CD4-positive, alpha-beta T cell (primary cell): ENCODE measurements at places on chromosomes 13 and 19.

DNA sequence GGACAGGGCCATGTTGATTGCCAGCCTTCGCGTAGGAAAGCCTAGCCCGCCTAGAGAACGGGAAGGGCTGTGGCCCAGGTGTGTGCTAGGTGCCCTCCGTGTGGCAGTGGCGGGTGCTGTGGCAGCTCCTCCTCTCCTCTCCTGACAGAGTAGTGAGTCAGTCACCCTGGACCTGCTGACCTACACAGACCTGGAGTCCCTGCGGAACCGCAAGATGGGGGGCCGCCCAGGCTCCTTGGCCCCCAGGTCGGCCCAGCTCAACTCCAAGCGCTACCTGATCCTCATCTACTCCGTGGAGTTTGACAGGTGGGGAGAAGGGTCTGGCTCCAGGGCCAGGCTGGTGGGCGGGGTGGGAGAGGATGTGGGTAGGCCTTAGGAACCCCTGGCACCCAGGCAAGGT is 11.1 kb downstream of the CCDC61 start:
- H3K4me3 ChIP-seq, result no peak overlapping the region
- H3K27ac ChIP-seq, result no peak overlapping the region
- no peak for DNase-seq
- H3K4me1 ChIP-seq, result peaks cover 5% of the 10 kb centered on the region
- H3K27me3 ChIP-seq, result no peaks in the 10 kb centered on the region

- no peak overlapping the region for H3K4me3 ChIP-seq
- H3K27ac ChIP-seq, result no peak overlapping the region
- H3K27me3 ChIP-seq, result no peaks in the 10 kb centered on the region
- no peak for DNase-seq
Observed at GRCh38 chr13:87792878-87793277, 121.7 kb downstream of the SLITRK5 start.

DNA sequence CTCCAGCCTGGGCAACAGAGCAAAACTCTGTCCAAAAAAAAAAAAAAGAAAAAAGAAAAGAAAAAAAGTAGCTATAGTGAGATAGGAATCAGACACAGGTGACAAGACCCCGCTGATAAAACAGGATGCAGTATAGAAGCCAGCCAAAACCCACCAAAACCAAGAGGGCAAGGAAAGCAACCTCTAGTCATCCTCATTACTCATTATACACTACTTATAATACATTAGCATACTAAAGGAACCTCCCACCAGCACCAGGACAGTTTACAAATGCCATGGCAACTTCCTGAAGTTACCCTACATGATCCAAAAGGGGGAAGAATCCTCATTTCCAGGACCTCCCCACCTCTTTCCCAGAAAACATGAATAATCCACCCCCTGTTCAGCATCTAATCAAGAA is 35.6 kb upstream of the UBL3 start:
- H3K36me3 ChIP-seq, result no peaks in the 10 kb centered on the region
- H3K27ac ChIP-seq, result no peak overlapping the region
- H3K4me3 ChIP-seq, result no peak overlapping the region
- DNase-seq, result no peak
- no peaks in the 10 kb centered on the region for H3K27me3 ChIP-seq

DNA sequence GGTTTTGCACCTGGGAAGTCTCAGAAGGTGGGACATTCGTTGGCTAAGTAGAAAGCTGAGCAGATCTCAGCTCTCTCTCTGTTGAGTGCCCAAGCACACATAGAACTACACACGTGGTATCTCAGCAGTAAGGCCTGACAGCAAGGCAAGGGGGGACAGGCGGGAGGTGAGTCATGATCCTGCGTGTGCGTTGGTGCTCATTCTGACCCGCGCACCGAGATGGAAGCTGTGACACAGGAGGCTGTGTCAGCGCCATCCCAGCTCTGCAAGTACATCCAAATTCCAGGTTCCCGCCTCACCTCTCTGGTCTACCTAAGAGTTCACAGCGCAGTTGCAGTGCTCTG is 135.7 kb downstream of the USP12 start:
- DNase-seq, result no peak
- H3K27ac ChIP-seq, result no peak overlapping the region
- H3K4me3 ChIP-seq, result no peak overlapping the region

DNA sequence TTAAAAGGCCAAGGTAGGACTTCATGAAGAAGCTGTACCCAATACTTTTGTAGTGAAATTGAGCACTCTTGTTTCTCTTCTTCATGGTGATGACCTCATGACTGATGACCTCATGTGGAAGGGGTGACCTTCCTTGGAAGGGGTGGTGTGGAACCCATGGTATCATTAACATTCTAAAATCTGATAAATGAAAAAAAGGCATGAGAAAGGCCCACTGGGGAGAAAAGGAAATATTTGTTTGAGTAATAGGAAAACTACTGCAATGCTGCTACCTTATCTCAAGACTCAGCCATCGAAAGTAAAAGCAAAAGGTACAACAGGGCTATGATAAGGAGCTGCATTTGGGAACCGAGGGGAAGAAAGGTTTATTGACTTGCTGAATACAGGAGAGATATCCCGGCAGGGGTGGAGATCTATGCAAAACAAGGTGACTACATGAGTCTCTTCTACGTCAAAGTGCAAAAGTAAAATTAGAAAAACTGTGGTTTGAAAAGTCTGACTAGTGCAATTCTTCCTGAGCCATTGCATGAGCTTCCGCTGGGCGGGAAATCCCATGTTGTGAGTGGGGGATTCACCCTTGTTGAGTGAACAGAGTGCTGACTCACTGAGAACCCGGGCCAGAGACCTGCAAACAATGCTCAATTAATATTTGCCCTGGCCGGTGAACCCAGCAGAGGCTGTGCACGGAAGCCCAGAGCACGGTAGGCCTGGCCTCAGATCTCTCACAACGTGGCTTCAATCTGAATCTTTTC is 138.9 kb upstream of the RFC3 start:
- peaks cover 17% of the 10 kb centered on the region for H3K4me1 ChIP-seq
- no peaks in the 10 kb centered on the region for H3K36me3 ChIP-seq
- peak overlapping the region; percentile 47 for H3K4me3 ChIP-seq
- H3K27ac ChIP-seq, result no peak overlapping the region
- no peaks in the 10 kb centered on the region for H3K27me3 ChIP-seq

DNA sequence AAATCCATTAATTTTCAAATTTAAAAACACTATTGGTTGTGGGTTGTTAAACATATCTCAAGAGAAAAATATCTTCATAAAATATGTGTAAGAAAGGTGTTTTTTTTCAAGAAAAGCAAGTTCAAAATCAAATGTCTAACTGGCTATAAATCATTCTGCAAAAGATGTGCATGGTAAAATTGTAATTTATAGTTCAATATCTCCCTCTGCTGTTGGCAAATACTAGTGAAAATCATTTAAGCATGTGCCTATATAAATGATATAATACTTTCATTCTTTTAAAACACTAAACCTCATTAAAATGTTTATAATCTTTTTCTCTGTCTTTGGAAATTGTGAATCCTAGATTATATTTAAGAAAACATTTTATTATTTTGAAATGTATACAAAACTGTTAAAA is 17.2 kb upstream of the SLITRK6 start:
- H3K4me1 ChIP-seq, result no peaks in the 10 kb centered on the region
- H3K36me3 ChIP-seq, result no peaks in the 10 kb centered on the region
- H3K27ac ChIP-seq, result no peak overlapping the region
- H3K4me3 ChIP-seq, result no peak overlapping the region
- no peak for DNase-seq

DNA sequence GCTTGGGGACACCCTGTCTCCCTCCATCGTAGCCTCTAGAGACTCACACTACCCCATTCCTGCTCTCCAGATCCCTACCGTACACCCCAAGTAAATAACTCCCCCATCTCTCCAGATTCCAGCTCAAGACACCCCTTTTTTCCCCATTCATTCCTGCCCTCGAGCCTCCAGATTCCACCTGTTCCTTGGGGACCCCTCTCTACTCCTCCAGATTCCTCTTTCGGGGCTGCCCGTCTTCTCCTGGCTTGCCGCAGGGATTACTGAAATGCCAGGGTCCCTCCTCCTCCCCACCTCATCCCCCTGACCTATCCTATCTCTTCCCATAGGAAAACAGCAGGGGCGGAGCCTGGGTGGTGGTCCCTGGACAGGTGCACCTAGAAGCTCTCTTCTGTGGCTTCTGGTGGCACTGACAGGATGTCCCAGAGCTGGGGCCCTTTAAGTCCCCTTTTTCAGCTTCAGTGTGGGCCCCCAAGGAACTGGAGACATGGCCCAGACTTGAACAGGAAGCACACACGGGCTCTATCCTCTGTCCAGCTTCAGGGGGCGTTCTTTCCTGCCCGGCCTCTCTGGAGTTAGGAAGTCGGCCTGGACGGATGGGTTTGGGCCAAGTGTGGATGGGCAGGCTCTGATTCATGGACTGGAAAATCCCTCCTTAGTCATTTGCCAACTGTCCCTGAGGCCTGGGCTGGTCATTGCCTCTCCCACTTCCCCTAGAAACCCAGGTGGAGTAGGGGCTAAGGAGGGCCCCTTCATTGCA is 1.2 kb downstream of the ZSWIM4 start:
- DNase-seq, result no peak
- no peaks in the 10 kb centered on the region for H3K36me3 ChIP-seq
- no peak overlapping the region for H3K27ac ChIP-seq

DNA sequence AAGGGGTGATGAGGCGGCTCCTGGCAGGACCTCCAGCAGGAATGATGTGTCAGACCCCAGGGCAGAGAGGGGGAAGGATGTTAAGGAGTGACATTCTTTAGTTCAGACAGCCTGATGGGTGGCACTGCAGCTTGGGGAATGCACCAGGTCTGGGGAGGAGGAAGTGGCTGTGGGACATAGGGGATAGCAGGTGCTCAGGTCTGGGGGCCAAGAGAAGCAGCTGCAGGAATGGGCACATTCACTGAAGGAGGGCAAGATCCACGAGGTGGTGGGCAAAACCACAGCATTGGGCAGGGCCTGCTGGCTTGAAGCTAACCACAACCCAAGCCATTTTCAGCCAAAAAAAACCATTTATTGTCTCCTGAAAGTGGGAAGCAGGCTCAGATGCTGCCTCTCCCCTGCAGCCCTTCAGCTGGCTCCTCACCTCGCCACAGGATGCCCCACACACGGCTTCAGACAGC is 26.5 kb downstream of the COMP start:
- no peaks in the 10 kb centered on the region for H3K27me3 ChIP-seq
- no peak overlapping the region for H3K27ac ChIP-seq
- H3K4me3 ChIP-seq, result no peak overlapping the region
- no peaks in the 10 kb centered on the region for H3K4me1 ChIP-seq

DNA sequence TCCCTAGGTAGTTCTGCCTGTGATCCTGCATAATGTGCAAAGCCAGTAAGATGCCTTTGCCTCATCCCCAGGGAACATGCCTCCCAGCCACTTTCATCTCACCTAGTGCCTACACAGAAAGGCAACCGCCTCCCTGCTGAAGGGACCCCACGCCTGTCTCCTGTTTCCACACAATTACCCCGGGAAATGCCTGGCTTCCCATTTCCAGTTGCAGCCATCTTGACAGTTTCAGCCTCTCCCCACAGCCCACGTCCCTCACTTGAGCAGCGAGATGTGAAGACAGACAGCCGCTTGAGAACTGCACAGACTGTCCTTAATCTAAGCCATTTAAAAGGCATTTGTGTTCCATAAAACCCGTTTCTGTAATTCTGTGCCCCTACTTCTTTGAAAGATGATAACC is 4.7 kb upstream of the UQCRFS1 start:
- H3K4me1 ChIP-seq, result no peaks in the 10 kb centered on the region
- H3K36me3 ChIP-seq, result no peaks in the 10 kb centered on the region
- DNase-seq, result no peak
- H3K4me3 ChIP-seq, result no peak overlapping the region
- H3K27ac ChIP-seq, result no peak overlapping the region
- peaks cover 21% of the 10 kb centered on the region for H3K27me3 ChIP-seq

DNA sequence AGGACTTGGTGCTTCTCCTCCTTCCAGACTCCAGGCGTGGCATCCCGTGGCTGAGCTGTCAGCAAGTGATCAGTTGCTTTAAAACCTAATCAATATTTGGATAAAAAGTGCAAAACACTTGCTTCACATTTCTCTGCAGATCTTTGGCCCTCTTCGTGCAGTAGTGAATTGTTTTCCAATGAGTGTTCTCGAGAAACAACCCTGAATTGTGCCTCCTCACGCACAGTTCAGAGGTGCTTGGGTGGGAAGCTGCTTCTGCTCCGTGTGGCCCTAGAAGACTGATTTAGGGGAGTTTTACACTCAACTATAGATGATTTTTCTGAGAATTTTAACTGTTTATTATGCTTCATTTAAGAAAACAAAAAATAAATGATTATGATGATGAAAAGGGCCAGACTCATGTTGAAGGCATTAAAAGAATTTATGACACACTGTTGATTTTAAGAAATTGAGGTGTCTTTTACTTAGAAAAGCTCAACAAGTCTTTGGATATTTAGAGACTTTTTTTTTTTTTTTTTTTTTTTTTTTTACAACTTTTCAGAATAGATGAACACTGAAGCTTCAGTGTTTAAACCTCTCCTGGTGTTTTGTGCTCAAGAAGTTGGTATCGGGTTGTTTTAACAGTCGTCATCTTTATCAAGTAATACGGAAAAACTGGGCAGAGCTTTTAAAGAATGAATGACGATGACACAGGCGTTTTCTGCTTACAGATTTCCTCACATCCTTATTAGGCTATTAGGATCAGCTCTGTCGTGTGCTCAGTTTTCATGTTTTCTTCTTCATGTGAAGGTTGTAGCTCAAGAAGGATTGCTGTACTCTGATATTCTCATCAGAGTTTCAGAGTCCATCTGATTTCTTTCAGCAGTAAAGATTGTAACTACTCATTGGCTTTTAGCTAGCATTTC is 39.5 kb upstream of the TEX29 start:
- H3K4me1 ChIP-seq, result no peaks in the 10 kb centered on the region
- no peak for DNase-seq
- H3K4me3 ChIP-seq, result no peak overlapping the region
- H3K36me3 ChIP-seq, result peaks cover 90% of the 10 kb centered on the region

GRCh38 chr19:10293637-10294367 is 4.0 kb downstream of the ICAM5 start:
- peaks cover 67% of the 10 kb centered on the region for H3K27me3 ChIP-seq
- peaks cover 73% of the 10 kb centered on the region for H3K4me1 ChIP-seq
- DNase-seq, result no peak
- no peak overlapping the region for H3K27ac ChIP-seq

DNA sequence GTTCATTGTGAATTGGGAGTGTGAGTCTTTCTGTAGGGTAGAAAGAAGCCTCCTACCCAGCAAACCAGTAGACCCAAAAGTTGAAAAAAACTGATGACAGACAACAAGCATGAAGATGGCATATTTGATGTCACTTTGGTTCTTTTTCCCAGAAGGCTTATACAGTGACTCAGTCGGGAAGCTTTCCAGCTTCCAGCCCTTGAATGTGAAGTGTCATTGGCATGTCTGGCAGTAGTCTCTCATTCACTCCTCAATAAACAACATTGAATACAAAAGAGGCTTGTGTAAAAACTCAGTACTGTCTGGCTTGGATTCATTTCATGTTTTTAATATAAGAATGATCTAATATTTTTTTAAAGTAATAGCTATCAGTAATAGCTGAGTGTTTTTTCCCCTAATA is 68.7 kb downstream of the IPO5 start:
- no peaks in the 10 kb centered on the region for H3K4me1 ChIP-seq
- H3K4me3 ChIP-seq, result no peak overlapping the region
- no peak overlapping the region for H3K27ac ChIP-seq
- DNase-seq, result no peak
- peaks cover 47% of the 10 kb centered on the region for H3K36me3 ChIP-seq
- H3K27me3 ChIP-seq, result no peaks in the 10 kb centered on the region

- H3K27ac ChIP-seq, result no peak overlapping the region
- no peaks in the 10 kb centered on the region for H3K27me3 ChIP-seq
- H3K36me3 ChIP-seq, result no peaks in the 10 kb centered on the region
- H3K4me1 ChIP-seq, result no peaks in the 10 kb centered on the region
- DNase-seq, result no peak
- no peak overlapping the region for H3K4me3 ChIP-seq
Observed at GRCh38 chr13:107118506-107118905, 550.6 kb upstream of the ARGLU1 start.
